ENCODE measurements at places on chromosomes 3 and 15.

GRCh38 chr15:55834331-55834730, 91.4 kb upstream of the PRTG start:
- DNase-seq, result no peak

GRCh38 chr3:180059356-180059755, 22.6 kb upstream of the PEX5L start:
- no peak for DNase-seq

- DNase-seq, result no peak
Observed at GRCh38 chr3:54744291-54744690, 183.6 kb downstream of the LRTM1 start.

- DNase-seq, result no peak
Observed at GRCh38 chr15:72972362-72972761, 79.9 kb upstream of the NEO1 start.

DNA sequence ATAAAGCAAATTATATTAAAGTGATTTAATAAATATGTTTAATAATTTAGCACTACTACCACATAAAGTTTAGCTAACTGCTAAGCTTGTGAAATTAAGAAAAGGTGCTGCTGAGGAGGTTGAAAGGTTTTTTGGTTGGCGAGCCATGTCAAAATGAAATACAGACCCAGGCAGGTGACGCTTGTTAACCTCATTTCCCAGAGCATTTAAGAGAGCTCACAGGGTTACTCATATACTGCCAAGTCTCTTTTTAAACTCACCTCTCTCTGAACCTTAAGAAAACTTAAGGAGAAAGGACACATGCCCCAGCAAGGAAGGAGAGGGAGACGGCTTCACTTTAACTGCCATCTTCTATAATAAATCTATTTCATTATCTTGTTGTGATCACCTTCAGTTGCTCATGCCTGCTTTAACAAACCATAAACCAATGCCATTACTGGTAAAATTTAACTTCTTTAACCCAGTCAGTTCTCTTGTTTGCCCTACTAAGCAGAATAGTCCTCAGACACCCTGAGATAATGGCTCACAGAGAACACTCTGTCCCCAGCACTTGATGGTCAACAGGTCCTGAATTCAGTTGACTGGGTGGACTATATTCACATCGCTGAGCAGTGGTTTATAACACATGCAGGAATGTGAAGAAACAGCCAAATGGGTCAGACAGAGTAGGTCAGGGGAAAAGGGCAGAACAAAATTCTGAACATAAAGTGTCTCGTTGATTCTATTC, 540.1 kb downstream of the UNC13C start:
- no peak for DNase-seq

DNA sequence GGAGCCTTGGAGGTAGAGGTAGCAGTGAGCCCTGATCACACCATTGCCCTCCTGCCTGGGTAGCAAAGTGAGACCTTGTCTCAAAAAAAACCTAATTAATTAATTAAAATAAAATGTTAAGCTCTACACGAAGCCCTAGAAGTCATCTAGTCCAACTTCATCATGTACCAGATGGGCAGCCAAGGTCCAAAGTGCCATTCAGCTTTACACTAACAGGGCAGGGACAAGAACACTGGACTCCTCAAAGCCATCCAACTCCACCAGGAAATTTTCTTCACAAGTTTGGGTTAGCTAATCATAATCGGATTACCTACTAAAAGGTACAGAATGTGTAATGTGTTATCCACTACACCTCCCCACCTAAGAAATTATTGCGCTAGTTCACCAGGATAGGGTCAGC, 48.8 kb downstream of the WWTR1 start:
- no peak for DNase-seq
